ENCODE measurements at places on chromosomes 11 and 22.
A peak's percentile ranks its signal among the peaks of the same experiment; 100 is the strongest.

DNA sequence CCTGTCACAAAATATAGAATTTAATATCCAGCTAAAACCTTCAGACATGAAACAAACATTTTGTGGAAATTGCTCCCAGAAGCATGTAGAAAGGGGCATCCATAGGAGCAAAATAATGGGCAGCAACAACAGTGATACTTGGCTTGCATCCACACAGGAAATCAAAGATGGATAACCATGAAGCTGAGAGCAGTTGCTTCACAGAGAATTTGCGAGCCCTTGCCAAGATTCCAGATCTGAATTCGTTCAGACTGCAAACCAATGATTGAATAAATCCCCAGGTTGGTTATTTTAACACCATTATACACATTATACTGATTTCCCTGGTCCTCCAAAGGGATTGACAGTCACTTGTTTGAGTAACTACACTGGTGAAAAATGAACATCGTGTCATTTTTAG is 15.6 kb upstream of the OR51L1 start:
- no peak for DNase-seq

- DNase-seq = no peak
Observed at GRCh38 chr11:117819096-117820040, 5.2 kb downstream of the FXYD2 start.

- no peak for DNase-seq
Observed at GRCh38 chr11:5473921-5474320, 14.6 kb upstream of the OR52D1 start.

GRCh38 chr11:102384419-102385079 is 37.5 kb downstream of the BIRC2 start:
- no peak for DNase-seq

DNA sequence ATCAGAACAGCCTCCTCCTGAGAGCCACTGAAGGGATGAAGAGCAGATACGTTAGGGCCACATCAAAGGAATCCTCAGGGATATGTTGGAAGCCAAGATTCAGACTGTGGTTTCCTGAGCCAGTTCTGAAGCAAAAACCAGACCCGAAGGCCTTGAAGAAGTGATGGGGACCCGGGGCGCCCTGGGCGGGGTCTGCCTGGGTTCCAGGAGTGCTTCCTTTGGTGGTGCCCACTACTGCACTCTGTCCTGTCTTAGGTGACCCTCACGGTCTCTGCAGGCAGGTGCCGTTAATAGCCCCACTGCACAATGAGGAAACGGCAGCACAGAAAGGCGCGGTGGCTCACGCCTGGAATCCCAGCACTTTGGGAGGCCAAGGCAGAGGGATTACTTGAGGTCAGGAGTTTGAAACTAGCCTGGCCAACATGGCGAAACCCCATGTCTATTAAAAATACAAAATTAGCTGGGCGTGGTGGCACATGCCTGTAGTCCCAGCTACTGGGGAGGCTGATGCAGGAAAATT is 12.9 kb upstream of the SH3BP1 start:
- DNase-seq = no peak

DNA sequence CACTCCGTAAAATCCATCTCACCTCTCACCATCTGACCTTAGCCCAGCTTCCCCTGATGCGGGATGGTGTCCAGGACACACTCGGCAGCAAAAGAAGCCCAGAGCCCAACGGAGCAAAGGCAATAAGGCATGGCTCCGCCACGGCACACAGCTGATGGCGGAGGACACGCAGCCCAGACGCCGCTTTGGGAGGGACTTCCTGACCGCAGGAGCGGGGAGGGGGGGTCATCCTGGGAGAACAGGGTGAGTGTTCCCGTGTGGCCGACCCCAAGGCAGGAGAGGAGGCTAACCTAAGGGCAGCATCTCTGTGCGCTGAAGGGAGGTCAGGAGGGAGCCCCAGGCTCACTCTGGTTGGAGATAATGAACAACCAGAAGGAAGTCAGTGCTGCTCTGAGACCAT is 71.3 kb downstream of the TRMU start:
- DNase-seq = no peak

GRCh38 chr11:61151545-61152252 is 9.5 kb downstream of the VPS37C start:
- DNase-seq = no peak

- DNase-seq = no peak
Observed at GRCh38 chr11:30967579-30967978, 381.4 kb upstream of the MPPED2 start.

DNA sequence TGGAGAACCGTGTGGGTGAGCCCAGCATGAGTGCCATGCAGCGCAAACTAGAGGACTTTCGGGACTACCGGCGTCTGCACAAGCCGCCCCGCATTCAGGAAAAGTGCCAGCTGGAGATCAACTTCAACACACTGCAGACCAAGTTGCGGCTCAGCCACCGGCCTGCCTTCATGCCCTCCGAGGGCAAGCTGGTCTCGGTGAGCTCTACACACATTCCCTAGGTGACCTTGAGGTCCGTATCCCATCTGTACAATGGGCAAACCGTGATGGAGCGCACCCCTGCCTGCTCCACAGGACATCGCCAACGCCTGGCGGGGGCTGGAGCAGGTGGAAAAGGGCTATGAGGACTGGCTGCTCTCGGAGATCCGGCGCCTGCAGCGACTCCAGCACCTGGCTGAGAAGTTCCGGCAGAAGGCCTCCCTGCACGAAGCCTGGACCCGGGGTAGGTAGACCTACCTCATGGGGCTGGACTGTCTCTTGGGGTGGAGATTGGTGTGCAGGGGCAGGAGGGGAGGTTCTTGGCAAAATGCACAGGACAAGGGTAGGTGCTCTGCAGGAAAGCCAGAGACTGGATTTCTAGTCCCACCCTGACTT is 10.6 kb downstream of the CTSF start:
- no peak for DNase-seq

DNA sequence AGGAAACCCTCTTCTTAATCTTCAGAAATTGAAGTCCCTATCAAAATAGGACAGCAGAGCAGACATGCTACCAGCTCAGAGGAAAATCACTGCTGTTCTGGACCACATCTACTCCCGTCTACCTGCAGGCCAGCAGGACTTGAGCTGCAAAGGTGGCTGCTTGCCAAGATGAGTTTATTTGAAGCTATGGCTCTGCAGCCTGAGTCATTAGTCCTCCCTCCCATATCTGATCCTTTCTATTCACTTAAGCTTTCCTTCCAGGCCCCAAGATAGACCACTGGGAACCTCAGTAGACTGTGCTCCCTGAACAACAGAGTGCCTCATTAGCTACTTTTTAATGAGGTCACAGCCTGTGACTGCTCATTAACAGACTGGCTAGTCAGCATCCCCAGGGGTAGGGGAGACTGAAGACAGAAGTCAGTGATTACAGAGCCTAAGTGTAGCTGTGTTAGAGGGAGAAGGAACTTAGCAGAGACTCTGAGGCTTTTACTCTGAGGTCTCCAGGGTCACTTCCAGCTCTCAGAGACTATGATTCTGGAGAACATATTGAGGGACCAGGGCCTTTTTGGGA is 6.8 kb upstream of the OR10A2 start:
- no peak for DNase-seq

GRCh38 chr11:130369713-130370112 is 55.0 kb upstream of the ZBTB44 start:
- DNase-seq = no peak

- DNase-seq = peak; percentile 12
Observed at GRCh38 chr11:96054870-96055705, 131.2 kb upstream of the MTMR2 start.

DNA sequence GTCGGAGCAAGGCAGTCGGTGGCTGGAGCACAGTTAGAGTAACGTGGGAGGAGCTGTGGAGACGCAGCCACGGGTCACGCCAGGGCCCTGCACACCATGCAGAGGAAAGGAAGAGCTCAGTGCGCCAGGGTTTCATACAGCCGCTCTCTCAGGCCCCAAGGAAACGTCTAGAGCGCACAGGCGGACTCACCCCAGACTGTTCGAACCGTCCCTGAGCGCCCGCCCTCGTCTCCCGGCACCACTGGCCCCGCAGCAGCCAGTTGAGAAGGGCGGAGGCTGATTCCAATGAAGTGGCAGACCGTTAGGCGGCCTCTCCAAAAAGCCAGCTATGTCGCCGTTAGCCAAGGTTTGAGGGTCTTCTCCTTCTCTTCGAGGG is 483 bp upstream of the HYLS1 start:
- no peak for DNase-seq

- DNase-seq = no peak
Observed at GRCh38 chr22:37045958-37046357, 5.6 kb upstream of the KCTD17 start.

Data from NCI-H524 treated with DMSO at 0.1 percent for 48 hours (cell line).